Activated CD4-positive, alpha-beta memory T cell treated with anti-CD3 and anti-CD28 coated beads, Interleukin-2, amount 10 ng/mL, durations not matched to agents 7 days and 5 days (primary cell): ENCODE measurements at places on chromosomes 4 and X.

- DNase-seq, result no peak
Measured at GRCh38 chr4:152460488-152460887, 75.4 kb downstream of the FBXW7 start.

GRCh38 chr4:100294356-100294755 is 104.1 kb upstream of the DDIT4L start:
- no peak for DNase-seq

DNA sequence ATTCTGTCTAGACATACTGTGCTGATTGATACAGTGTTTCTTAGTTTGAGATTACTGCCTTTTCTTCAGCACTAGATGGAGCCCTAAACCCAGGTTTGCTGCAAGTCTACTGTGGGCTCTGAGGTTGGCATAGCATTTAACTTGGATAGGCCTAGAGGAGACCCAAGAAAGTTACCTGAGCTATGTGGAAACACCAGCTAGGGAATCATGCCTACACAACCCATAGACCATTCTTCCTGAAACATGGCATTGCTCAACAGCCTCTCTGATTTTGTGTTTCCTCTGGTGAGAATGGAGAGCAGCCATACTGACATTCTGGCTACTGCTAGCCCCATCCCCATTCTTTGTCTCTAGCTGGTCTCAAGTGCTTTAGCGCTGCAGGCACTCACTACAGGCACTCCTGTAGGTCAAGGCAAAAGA is 287.7 kb upstream of the PCDH18 start:
- no peak for DNase-seq

DNA sequence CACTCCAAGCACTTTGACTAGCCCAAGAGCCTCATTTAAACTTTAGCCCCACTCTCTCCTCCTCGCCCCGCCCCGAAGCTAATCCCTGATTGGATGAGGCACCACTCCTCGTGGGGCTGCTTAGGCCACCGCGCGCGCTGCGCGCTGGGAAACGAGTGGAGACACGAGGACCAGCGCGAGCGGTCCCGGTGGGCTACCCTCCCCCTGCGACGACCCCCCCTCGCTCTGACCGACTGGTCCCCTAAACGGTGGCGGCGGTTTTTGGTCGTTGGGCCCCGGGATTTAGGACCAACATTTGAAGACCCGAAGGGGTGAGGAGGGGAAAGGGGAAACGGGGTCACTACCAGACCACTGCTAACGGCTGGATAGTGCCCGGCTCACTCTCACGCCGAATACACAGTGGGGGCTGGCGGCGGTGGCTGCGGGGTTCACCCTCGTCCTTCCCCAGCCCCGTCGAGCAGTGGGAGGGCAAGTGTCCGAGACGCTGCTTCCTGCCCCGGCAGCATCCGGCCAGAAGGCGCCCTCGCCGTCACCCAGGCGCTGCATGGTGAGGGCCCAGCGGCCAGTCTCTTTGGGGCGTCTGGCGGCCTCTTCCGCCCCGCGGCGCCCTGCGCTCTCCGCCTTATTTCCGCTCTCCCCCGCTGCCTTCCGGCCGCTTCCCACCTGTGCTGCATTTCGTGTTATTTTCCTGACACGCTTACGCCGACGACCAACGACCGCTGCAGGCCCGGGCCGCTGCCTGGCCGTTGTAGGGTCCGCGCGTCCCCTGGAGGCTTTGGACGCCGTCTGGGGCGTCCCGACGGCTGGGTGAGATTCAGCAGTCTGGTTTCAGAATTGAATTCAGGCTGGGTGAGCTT is at the start of gene RBM46:
RBM46 (plus strand) TSS at position 147 of the 857 bp plus-strand sequence. CDS start 15,481 bp downstream, outside the sequence.
- DNase-seq, result no peak

DNA sequence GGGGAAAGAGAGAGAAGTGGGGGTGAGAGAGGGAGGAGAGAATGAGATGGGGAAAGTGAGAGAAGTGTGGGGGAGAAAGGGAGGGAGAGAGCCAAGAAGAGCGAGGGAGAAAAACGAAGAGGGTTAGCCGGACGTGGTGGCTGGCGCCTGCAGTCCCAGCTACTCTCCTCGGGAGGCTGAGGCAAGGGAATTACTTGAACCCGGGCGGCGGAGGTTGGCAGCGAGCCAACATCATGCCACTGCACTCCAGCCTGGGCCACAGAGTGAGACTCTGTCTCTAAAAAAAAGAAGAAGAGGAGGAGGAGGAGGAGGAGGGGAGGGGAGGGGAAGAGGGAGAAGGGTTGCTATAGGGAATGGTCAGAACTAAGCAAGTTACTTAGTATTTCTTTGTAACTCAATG is 1.7 kb upstream of the NXT2 start:
- DNase-seq, result no peak

DNA sequence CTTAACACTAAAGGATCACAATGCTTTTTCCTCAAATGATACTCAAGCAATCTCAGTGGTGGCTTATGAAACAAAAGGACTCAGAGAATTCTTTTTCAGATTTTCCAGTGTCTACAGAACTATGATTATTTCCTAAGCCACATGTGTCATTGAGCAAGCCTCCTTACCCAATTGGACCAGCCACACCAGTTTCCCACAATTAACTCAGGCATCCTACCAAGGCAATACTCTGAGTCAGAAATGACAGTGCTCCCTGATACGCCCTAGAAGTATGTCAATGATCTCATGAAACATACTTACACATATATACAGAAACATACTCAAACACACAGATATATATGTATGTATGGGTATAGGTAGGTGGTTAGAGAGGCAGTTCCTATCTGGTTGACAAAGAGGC is 4.8 kb downstream of the ADAMTS3 start:
- DNase-seq, result no peak

GRCh38 chr4:28482580-28483270 is 1622.1 kb downstream of the STIM2 start:
- DNase-seq, result no peak

- DNase-seq, result no peak
Measured at GRCh38 chr4:184019076-184019475, 114.0 kb downstream of the STOX2 start.

DNA sequence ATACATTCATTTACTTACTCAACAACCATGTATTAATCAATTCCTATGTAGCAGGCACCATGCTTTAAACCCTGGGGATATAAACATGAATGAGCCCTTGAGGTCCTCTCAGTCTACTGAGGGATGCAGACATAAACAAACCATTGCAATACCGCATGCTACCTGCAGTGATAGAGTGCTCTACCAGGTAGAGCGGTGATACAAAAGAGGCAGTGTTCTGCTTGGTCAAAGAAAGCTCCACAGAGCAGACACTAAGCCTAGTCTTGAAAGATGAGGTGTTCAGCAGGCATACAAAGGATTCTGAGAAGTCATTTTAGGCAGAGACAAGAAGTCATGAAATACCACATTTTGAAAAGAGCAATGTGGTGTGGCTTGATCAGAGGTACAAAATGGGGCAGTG is 26.9 kb upstream of the AMOT start:
- no peak for DNase-seq

DNA sequence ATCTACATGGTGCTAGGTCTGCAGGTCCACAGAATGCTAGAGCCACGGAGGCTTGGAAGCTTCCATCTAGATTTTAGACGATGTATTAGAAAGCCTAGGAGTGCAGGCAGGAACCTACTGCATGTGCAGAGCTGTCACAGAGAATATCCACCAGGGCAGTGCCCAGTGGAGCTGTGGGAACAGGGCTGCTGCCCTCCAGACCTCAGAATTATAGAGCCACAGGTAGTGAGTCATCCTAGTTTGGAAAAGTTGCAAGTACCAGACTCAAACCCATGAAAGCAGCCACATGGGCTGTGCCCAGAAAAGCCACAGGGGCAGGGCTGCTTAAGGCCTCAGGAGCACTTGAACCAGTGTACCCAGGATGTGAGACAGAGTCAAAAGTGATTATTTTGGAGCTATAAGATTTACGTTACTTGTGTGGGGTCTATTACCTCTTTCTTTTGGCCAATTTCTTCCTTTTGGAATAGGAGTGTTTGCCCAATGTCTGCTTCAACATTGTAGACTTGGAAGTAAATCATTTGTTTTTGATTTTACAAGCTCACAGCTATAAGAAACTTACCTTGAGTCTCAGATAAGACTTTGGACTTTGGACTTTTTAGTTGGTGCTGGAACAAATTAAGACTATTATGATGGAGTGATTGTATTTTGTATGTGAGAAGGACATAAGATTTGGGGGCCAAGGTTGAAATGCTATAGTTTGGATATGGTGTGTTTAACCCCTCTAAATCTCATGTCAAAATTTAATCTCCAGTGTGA is 143.5 kb upstream of the CHRDL1 start:
- DNase-seq, result no peak

GRCh38 chrX:99653352-99653751 is 756.7 kb downstream of the PCDH19 start:
- no peak for DNase-seq
